Activated T-helper 1 cell treated with Interleukin-2 at 50 U/mL for 16 hours (primary cell): ENCODE measurements at places on chromosomes 5 and 9.

DNA sequence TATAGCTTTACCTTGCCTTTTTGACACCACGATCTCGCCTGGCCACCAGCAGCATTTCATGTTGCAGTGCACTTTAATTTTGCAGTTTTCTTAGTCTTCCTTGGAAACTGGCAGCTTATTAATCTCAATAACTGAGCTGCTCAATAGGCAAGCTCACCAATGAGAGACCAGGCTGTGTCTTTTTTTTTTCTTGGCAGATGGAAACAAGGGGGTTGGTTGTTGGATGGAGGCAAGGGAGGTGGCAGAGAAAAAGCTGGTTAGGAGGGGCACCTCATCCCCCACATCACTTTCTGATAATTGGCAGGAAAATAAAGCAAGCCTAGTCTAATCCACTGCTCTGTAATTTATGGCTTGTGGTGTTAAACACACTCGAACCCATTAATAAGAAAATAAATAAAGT, 324.5 kb upstream of the WWC1 start:
- no peak for DNase-seq

- no peak for DNase-seq
Observed at GRCh38 chr9:101738566-101739183, at the start of gene GRIN3A. GRIN3A (minus strand) TSS chr9:101738647; CDS start chr9:101737979, 668 bp downstream.

GRCh38 chr5:14505310-14506139, 76.1 kb upstream of the OTULINL start:
- DNase-seq, result no peak

- DNase-seq, result no peak
Observed at GRCh38 chr5:32357658-32358057, 44.9 kb upstream of the MTMR12 start.

- no peak for DNase-seq
Observed at GRCh38 chr5:103178167-103178566, 58.1 kb downstream of the PPIP5K2 start.

GRCh38 chr5:115079924-115080623, 89.6 kb downstream of the TRIM36 start:
- no peak for DNase-seq

DNA sequence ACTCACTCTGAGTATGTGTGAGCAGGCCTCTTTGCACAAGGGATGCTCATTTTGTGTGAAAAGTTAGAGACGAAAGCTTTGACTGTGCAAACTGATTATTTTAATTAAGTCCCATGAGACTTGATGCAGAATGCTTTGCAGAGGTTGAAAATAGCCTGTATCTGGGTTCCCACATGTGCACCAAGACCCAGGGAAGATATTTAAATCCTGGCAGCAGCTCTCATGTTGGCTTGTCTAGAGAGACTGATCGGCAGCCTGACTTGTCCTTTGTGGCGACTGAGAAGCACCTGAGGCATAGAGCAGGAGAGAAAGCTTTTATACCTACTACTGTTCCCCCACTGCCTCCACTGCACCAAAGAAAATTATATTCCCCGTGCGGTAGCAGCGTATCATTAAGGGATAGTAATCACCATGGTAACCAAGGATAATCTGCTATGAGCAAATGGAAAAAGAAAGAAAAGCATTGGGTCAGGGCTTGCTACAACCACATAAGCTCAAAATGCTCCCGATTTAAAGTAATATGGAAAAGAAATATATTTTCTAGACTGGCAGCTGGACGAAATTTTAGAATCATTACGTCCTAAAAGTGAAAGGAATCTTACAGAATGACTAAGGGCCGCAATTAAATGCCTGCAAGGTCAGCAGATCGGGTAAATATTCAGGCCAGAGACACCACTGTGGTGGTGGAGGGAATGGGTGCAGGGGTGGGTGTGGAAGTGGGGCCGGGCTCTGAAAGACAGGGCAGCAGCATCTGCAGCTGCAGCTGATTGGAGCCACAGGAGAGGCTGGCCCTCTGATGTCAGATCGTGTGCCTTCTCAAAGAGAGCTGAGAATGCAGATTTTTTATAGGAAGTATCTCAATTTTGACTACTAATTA, 135.3 kb upstream of the EPB41L4A start:
- no peak for DNase-seq

DNA sequence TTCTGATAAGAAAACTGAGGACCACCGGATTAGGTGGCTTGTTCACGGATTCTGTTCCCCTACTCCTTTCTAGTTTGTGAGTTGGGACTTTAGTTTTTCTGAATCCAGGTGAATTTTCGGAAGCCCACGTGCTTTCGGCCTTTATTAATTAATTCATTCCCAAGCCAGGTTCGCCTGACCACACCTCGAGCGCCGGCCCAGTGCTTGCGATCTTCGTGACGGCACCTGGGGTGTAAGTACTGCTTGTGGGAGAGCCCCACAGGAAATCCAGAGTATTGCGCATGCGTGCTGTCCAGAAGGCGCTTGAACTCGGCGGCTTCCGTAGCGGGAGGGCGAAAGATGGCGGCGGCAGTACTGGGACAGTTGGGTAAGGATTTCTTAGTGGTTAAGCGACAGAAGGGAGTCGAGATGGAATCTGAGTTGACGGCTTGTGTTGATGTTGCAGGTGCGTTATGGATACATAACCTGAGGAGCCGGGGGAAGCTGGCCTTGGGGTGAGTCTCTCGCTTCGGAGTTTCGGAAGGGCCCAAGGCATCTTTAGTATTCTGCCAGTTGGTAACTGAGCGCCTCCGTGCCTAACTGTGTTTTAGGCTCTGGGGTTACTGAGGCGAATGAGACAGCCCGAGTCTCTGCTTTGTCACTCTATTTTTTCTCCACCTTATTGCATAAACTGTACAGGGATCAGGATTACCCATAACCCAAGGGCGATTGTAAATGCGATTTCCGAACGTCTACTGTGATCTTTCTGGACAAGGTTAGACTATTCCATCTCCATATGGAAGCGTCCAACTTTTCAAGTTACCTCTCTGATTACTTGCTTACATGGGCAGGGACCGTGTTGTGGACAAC, at the start of gene MRPL22:
MRPL22 (plus strand) TSS at position 302 of the 849 bp plus-strand sequence; CDS start at position 340, 38 bp downstream.
- peak; percentile 90 for DNase-seq

DNA sequence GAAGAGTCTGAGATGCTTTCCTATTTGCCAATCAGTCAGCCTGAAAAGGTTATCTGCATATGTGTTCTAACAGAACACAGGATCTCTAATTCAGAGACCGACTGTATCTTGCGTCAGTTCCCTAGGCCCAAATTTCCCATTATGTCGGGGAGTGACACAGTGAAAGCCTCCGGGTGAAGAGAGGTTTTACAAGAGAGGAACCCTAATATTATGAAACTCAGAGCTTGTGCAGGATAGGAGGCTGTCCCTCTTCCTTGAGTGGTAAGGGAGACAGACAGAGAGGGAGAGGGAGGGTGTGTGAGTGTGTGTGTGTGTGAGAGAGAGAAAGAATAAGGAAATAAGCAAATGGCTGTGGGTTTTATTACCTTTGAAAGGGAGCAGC, 1.9 kb downstream of the CD14 start:
- no peak for DNase-seq

GRCh38 chr5:40082313-40082712, 597.4 kb upstream of the PTGER4 start:
- DNase-seq, result no peak
